ENCODE measurements at places on chromosomes 7 and 10. TPM values are rescaled to one million over a fixed set of nuclear protein-coding genes. Genes with fewer than 3 reads are reported as not detected.

ITPRID1 gene
- total RNA-seq = not detected

AIFM2 gene
- total RNA-seq = 5.9 TPM

CPXM2 gene
- total RNA-seq = 9.2 TPM

OR6V1 gene
- not detected for total RNA-seq

TLX1 gene
- 0.60 TPM for total RNA-seq

GPNMB gene
- total RNA-seq = 0.59 TPM

KCNIP2 gene
- total RNA-seq = 0.25 TPM

GJD4 gene
- total RNA-seq = not detected

IRF5 gene
- total RNA-seq = 0.18 TPM

TMEM243 gene
- total RNA-seq = 33.6 TPM

Data from pulmonary artery endothelial cell (primary cell).